ENCODE measurements at places on chromosomes 13 and 19.

- H3K4me1 ChIP-seq: no peaks in the 10 kb centered on the region
- H3K27me3 ChIP-seq: peaks cover 5% of the 10 kb centered on the region
- H3K36me3 ChIP-seq: no peaks in the 10 kb centered on the region
- no peak overlapping the region for H3K27ac ChIP-seq
- DNase-seq: no peak
Measured at GRCh38 chr13:98399756-98400155, 177.2 kb downstream of the STK24 start.

GRCh38 chr19:39833464-39834286 lies at the start of gene DYRK1B:
Gene DYRK1B (minus strand): TSS chr19:39834162. CDS start chr19:39831867, 2,295 bp downstream.
- H3K27me3 ChIP-seq: no peaks in the 10 kb centered on the region
- DNase-seq: peak; percentile 93
- peak within 1 kb of the TSS; percentile 92 for H3K27ac ChIP-seq
- peaks cover 29% of the 10 kb centered on the region for H3K4me1 ChIP-seq
- peak within 1 kb of the TSS; percentile 77 for H3K4me3 ChIP-seq
- peaks cover 90% of the 10 kb centered on the region for H3K36me3 ChIP-seq

DNA sequence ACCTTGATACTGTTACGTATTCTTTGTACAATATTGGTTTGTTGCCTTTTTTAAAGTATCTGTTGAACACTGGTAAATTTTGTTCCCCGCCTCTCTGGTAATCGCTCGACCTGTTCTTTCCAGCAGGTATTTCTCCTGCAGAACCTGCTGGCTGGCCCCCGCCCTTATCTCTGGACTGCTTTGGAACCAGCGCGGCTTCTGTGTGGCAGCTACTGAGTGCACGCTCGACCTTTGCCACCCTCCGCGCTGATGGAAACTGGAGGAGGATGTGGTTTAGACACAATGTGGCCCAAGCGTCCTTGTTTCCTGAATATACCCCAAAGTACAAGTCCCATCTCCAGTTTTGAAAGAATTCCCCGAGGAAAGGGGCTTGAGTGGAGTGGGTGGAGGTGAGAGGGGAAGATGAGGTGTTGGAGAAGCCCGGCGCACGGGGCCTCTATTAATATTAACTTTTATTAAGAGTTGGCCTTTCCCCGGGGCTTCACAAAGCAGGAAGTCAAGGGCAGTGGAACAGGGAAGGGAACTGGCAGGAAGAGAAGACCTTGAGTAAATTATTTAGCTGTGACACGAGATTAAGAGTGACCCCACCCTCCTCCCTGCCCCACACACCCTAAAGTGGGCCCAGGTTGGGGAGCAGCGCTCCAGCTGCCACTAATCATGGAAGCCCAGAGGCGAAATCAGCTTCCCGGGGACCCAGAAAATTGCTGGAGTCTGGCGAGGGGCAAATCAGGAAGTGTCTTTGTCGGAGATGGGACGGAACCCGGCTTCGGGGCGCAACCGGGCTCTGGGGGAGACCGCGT lies 16.0 kb downstream of the CDX2 start:
- no peak for DNase-seq
- peak overlapping the region; percentile 35 for H3K4me3 ChIP-seq
- no peaks in the 10 kb centered on the region for H3K36me3 ChIP-seq
- peaks cover 74% of the 10 kb centered on the region for H3K27me3 ChIP-seq
- H3K27ac ChIP-seq: no peak overlapping the region

DNA sequence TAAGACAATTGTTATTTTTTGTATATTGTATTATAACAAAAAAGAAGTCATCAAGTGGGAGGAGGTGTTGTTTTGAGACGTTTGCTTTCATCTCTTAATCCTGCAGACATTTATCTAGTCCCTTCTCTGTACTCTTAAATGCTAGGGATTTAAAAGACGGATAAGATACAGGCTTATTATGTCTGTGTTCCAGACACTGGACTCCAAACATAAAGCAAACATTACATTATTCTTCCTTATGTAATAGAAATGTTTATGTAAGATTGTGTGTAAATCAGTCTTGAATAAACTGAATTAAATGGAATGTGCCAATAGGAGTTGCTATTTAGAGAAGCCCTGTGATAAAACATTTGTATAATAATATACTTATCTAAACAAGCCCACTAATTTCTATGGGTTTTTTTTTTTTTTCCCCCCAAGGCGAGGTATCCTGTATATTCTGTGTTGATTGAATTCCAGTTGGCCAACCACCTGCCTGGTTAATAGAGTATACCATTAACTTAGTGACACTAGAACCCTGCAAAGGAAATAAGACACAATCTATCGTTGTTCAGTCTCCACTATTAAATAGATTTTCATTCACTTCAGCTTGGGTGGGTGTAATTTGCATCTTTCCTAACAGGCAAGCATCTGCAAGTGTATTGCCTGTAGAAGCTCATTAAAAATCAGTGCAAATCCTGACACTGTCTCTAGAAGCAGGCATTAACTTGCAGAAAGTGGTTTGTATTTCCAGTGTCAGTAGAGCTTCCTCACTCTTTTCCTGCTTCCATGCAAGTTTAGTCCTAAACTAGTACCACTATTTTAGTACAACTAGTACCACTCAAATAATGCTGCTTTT lies 69.0 kb downstream of the LRCH1 start:
- H3K4me1 ChIP-seq: peaks cover 74% of the 10 kb centered on the region
- H3K27ac ChIP-seq: no peak overlapping the region
- no peak for DNase-seq
- no peaks in the 10 kb centered on the region for H3K27me3 ChIP-seq
- H3K4me3 ChIP-seq: no peak overlapping the region

DNA sequence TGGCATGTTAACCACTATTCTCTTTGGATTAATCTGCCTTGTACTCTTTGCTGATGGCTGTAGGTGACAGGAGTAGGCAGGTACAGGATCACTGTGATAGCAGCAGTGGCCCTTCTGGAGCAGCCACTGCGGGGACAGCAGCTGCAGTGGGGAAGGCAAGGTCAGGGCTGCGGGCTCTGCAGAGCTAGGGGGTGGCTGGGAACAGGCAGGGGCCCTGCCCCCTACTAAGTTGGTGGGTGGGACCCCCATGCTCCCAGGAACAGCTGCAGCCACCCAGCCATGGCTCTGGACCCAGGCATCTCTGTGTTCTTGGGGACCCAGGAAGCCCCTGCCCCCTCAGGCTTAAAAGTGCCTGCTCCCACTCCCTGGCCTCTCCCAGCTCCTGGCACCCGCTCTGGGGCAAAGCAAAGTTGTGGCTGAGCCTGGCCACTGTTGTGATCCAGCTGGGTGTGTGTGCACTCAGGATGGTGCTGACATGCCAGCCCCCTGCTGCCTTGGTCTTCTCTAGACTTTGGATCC lies 302.4 kb downstream of the PCDH20 start:
- no peaks in the 10 kb centered on the region for H3K27me3 ChIP-seq
- H3K4me1 ChIP-seq: no peaks in the 10 kb centered on the region
- no peak overlapping the region for H3K4me3 ChIP-seq
- no peak overlapping the region for H3K27ac ChIP-seq

DNA sequence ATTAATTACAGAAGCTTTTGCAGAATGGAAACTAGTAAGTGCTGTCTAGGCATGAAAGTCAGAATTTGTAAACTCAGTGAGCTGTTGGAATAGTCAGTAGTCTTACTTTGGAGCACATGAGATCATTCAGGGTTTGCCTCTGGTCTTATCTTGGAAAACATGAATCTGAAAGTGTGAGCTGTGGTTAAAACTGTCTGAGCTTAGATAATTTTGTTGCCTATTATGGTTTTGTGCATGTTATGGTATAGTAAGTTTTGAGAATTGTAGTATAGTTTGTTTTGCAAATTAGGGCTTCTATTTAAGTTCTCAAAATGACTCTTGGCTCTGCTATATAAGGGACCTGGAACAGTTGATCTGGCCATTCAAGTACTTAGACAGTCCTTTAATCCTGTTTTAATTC lies 53.7 kb upstream of the TRPC4 start:
- no peak overlapping the region for H3K27ac ChIP-seq
- no peaks in the 10 kb centered on the region for H3K27me3 ChIP-seq
- no peak for DNase-seq
- H3K36me3 ChIP-seq: no peaks in the 10 kb centered on the region

- H3K27ac ChIP-seq: no peak overlapping the region
- H3K4me3 ChIP-seq: no peak overlapping the region
- H3K4me1 ChIP-seq: no peaks in the 10 kb centered on the region
- H3K27me3 ChIP-seq: no peaks in the 10 kb centered on the region
- DNase-seq: no peak
Measured at GRCh38 chr13:98405107-98405571, 171.8 kb downstream of the STK24 start.

DNA sequence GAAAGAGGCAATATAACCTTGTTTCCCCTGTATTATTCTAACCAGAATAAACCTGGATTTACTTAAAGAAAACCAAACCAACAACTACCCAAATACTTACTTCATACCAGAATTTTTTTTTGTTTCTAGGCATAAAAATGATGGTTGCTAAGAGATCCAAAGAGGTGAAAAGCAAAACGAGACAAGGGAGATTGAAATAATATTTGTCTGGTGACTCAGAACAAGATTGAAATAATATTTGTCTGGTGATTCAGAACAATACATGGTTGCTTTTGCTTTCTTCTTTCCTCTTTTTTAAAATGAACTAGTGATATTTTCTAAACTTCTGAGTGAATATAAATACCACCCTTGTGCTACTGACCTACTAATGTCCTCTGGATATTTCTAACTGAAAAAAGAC lies 592.9 kb downstream of the KCTD12 start:
- no peaks in the 10 kb centered on the region for H3K36me3 ChIP-seq
- no peak overlapping the region for H3K4me3 ChIP-seq
- no peaks in the 10 kb centered on the region for H3K27me3 ChIP-seq

DNA sequence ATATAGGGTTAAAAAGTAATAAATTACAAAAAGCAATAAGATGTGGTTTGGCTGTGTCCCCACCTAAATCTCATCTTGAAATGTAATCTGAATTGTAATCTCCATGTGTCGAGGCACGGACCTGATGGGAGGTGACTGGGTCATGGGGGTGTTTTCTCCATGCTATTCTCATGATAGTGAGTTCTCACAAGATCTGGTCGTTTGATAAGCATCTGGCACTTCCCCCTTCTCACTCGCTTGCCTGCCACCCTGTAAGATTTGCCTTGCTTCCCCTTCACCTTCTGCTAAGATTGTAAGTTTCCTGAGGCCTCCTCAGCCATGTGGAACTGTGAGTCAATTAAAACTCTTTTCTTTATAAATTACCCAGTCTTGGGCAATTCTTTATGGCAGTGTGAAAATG lies 577.4 kb downstream of the TBC1D4 start:
- H3K4me3 ChIP-seq: no peak overlapping the region
- H3K27ac ChIP-seq: no peak overlapping the region
- no peaks in the 10 kb centered on the region for H3K4me1 ChIP-seq
- peaks cover 5% of the 10 kb centered on the region for H3K27me3 ChIP-seq
- H3K36me3 ChIP-seq: no peaks in the 10 kb centered on the region
- no peak for DNase-seq

GRCh38 chr13:80250213-80250810 lies 90.6 kb downstream of the SPRY2 start:
- H3K27me3 ChIP-seq: no peaks in the 10 kb centered on the region
- no peaks in the 10 kb centered on the region for H3K36me3 ChIP-seq
- no peak overlapping the region for H3K27ac ChIP-seq
- DNase-seq: no peak
- H3K4me3 ChIP-seq: no peak overlapping the region

DNA sequence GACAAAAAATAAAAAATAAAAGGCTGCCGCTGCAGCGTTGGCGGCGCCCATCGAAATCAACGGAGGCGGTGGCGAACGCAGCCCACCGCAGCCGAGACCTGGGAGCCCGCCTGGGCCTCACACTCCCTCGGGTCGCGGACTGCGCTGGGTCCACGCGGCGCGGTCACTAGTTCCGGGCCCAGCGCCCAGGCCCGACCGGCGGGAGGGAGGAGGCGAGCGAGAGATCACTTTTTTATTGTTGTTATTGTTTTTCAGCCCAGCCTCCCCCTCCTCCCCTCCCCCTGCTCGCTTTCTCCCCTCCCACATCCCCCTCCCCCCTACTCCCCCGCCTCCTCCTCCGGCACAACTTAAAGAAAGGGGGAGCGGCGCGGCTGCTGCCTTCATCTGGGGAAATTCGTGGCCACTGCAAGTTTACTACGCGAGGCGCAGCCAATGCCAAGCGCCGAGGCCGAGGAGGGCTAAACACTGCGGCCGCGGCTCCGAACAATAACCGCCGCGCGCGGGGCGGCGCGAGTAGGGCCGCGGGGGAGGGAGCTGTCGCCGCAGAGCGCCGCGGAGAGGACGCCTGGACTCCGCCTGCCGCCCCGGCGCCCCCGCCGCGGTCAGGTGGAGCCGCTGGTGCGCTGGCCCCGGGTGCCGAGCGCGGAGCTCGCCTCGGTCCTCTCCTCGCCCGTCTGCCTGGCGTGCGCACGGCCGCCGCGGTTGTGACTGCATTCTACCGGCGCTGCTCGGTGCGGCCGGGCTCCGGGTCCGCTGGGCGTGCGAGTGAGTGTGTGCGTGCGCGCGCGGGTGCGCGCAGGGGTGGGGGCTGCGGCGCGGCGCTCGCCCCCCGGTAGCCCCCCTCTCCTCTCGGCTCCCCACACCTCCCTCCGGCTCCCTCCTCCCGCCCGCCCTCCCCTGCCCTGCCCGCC lies 505 bp upstream of the ZIC2 start:
- no peaks in the 10 kb centered on the region for H3K36me3 ChIP-seq
- H3K27ac ChIP-seq: no peak overlapping the region
- peaks cover 33% of the 10 kb centered on the region for H3K4me1 ChIP-seq
- peaks cover 68% of the 10 kb centered on the region for H3K27me3 ChIP-seq
- H3K4me3 ChIP-seq: peak overlapping the region; percentile 54

- peak overlapping the region; percentile 97 for H3K4me3 ChIP-seq
- H3K36me3 ChIP-seq: peaks cover 58% of the 10 kb centered on the region
- H3K4me1 ChIP-seq: peaks cover 68% of the 10 kb centered on the region
- H3K27me3 ChIP-seq: no peaks in the 10 kb centered on the region
Measured at GRCh38 chr19:35899547-35900214, 659 bp downstream of the NFKBID start.

DNA sequence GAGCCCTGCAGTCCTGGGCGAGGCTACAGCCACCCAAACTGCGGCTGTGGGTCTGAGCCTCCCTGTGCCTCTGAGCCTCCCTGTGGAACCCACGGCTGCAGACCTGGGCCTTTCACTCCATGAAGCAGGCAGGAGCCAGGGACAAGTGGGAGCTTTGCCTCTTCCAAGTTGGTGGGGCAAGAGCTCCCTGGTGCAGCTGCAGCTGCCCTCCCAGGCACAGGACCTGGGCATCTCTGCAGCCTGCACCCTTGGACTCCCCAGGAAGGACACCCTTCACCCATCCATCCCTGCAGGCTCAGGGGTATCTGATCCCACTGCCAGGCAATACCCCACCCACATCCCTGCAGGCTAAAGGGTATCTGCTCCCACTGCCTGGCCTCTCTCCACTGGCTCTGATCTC lies 2.3 kb downstream of the TEX26 start:
- H3K4me1 ChIP-seq: no peaks in the 10 kb centered on the region
- H3K27me3 ChIP-seq: peaks cover 46% of the 10 kb centered on the region
- no peak overlapping the region for H3K27ac ChIP-seq
- H3K36me3 ChIP-seq: no peaks in the 10 kb centered on the region
- no peak for DNase-seq
- no peak overlapping the region for H3K4me3 ChIP-seq

DNA sequence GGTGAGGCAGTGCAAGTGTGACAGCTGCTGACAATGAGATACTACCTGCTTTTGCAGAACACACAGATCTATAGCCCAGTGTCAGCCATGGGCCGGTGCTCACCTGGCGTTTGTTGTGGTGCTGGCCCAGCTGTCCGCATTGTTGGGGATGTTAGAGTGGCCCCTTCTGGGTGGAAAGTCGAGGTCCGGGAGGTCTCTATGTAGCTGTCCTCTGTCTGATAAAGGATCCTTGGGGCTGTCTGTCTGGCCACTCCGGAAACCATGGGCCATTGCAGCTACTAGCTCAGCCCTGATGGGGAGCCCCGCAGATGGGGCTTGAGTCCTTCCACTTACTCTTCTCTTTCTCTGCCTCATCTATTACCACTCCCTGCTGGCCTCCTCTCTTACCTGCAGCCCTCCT lies 181.5 kb upstream of the TSHZ3 start:
- no peaks in the 10 kb centered on the region for H3K4me1 ChIP-seq
- no peak overlapping the region for H3K27ac ChIP-seq
- no peak overlapping the region for H3K4me3 ChIP-seq
